ENCODE measurements at places on chromosomes 3 and 15.
A peak's percentile ranks its signal among the peaks of the same experiment; 100 is the strongest.

DNA sequence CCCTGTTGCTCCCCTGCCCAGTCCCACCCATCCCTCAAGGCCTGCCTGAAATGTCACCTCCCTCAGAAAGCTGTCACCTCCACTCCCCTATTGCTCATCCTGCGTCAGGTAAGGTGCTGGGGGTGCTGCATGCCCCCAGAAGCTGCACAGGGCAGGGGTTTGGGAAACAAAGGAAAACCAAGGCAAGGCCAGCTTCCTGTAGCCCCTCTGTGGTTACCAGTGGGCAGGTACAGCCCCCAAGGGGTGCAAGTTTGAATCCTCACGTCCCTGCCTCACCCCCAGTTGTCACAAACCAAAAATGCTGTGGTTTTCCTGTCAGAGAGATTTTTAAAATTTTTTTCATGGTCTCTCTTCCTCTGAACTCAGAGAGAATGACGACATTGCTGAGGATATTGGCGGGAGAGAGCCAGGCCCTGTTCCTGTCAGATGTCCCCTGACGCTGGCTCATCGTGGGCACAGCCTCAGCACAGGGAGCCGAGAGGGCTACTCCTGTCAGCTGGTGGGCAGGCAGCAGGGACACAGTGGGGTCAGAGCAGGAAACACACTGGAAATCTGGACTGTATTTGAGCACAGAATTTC is 27.0 kb downstream of the PSTPIP1 start:
- DNase-seq, result no peak

DNA sequence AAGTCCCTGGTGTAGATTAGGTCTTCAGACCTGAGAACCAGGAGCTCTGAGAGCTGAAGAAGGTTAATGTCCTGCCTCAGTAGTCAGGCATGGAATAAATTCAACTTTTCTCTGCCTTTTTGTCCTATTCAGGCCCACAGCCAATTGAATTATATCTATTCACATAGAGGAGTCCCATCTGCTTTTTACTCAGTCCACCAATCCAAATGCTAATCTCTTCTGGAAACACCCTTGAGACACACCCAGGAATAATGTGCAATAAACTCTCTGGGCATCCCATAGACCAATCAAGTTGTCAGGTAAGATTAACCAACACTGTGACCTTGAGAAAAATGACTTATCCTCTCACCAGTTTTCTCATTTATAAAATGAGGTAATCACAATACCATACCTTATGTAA is 129.4 kb downstream of the MEX3B start:
- no peak for DNase-seq

GRCh38 chr3:71760140-71760539 is 6.5 kb downstream of the GPR27 start:
- DNase-seq, result no peak

GRCh38 chr3:13776253-13777050 is 103.4 kb downstream of the WNT7A start:
- no peak for DNase-seq

DNA sequence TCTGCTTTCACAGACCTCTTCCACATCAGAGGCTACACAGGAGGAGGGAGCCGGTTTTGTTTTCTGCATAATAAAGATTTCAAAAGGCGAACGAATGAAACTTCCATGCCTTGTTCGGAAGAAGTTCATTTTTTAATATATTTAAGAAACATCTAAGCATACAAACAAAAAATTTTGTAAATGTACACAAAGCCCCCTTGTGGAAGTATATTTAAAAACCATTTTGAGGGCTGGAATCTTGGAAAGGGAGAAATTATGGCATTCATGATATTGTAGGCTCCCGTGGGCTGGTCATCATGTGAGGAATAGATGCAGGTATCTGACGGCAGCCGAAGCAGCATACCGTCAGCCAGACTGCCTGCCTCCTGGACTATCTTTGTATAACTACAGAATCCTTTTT is 90.4 kb downstream of the MECOM start:
- DNase-seq, result no peak

- DNase-seq, result no peak
Observed at GRCh38 chr3:12131351-12132090, 27.2 kb downstream of the TIMP4 start.

DNA sequence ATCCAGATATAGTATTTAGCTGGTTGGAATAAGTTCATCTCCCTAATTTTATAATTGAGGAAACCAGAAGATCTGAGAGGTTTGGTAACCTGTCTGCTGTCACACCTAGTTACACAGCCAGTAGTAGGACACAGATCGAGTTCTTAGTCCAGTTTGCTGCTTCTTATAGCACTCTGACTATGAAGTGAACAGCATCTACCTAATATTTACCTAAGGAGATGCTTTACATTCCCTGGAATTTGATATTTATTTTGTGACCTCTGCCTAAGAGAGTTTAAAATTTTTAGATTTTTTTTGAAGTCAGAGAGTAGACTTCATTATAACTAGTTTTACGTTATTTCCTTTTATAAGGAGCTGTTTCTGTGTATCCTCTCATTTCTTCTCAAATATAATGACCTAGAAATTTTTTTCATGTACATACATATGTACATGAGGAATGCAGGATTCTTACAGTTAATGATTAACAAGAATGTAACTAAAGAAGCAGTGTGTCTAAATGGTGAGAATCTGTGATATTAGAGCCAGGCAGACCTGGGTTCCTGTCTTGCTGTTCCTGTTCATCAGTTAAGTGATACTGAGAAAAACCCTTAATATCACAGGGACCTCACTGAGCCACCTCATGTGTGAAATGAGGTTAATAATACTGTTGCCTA is 4.3 kb downstream of the ARHGEF26 start:
- DNase-seq, result no peak

- no peak for DNase-seq
Observed at GRCh38 chr3:24493746-24494617, 668 bp downstream of the THRB start.

GRCh38 chr3:69085168-69085832 is 563 bp downstream of the ARL6IP5 start:
- no peak for DNase-seq

- DNase-seq, result no peak
Observed at GRCh38 chr3:155053756-155054155, 26.4 kb upstream of the MME start.

- DNase-seq, result no peak
Observed at GRCh38 chr3:107798381-107798780, 275.6 kb downstream of the BBX start.

- DNase-seq, result no peak
Observed at GRCh38 chr3:9884555-9885165, 4.6 kb upstream of the CIDEC start.

DNA sequence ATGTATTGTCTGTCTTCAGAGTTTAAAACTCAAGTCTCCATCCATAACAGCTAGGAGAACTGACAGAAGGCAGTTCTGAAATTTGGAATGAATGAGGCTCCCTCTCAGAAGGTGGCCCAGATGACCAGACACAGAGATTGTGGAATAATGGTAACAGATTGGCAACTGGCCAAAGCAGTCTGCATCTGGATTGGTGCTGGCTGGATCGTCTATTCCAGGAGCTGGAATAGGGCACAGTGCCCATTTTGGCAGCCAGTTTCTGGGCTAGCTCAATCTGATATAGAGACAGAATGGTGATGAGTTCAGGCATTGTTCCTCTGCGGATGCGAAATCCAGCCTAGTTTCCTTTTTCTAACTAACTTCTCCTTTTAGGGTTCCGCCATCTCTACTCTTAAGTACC is 851.7 kb downstream of the PDCD6IP start:
- DNase-seq, result no peak

GRCh38 chr3:58349792-58350626 is 17.3 kb downstream of the PXK start:
- no peak for DNase-seq

- DNase-seq, result no peak
Observed at GRCh38 chr3:149618151-149619123, 39.4 kb downstream of the WWTR1 start.

- DNase-seq, result no peak
Observed at GRCh38 chr3:18679238-18679637, 254.1 kb upstream of the SATB1 start.

- no peak for DNase-seq
Observed at GRCh38 chr3:163056874-163057497, 1560.4 kb downstream of the OTOL1 start.

GRCh38 chr3:152225201-152225600 is 43.5 kb upstream of the MBNL1 start:
- DNase-seq, result no peak

GRCh38 chr3:88589138-88589537 is 439.4 kb downstream of the C3orf38 start:
- no peak for DNase-seq

- DNase-seq, result no peak
Observed at GRCh38 chr15:49888323-49888693, 230.7 kb downstream of the ATP8B4 start.

DNA sequence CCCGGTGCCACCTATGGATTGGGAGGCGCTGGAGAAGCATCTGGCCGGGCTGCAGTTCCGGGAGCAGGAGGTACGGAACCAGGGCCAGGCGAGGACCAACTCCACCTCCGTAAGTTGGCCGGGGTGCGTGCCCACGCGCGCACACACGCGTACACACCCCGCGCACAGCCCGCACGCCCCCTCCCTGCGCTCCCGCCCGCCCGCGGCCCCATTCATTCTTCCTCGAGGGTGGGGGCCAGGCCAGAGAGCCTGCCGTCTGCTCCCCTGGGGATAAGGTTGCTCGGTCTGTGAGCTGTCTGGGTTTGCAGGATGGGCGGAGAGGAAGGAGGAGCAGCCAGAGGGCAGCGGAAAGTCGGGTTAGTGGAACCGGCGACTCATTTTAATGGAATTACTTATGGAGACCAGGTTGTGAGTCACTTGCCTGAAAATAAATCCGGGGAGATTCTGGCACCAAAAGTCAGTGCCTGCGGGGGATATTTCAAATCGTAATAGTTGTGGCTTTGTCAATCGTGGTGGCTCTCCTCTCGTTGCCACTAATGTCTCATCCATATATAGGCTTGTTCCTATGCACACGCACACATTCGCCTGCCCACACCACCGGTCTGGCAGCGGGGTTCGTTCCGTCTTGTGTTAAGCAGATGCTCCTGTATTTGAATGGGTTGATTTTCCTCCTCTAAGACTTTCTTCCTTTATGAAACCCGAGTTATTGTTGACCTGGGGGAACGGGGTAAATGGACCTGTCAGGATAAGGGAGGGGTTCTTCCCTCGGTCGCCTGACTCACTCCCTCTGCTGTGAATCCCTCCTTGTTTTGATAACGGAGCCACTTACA is 223.4 kb upstream of the IL12A start:
- peak; percentile 40 for DNase-seq

DNA sequence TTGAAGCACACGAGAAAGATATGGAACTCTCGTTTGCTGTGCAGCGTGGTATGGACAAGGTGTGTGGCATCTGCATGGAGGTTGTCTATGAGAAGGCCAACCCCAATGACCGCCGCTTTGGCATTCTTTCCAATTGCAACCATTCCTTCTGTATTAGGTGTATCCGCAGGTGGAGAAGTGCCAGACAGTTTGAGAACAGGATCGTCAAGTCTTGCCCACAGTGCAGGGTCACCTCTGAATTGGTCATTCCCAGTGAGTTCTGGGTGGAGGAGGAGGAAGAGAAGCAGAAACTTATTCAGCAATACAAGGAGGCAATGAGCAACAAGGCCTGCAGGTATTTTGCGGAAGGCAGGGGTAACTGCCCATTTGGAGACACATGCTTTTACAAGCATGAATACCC is 1.2 kb downstream of the MKRN3 start:
- no peak for DNase-seq

DNA sequence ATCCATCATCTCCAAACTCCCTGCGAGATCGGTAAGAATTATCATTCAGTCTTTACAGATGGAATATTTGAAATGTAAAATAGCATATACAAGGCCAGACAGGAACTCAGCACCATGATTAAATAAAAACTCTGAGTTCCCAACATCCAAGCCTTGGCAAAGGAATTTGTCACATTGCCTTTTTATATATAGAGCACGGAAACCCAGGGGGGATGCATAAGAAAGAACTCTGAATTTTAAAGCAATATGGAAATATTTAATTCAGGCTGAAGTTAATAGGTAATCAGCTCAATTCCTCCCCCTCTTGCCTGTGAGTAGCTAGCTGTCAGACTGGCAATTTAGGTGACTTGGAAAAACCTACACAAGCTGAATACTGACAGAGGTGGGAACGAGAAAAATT is 217.9 kb upstream of the KCNMB2 start:
- DNase-seq, result no peak

GRCh38 chr15:73550190-73550589 is 83.0 kb downstream of the NPTN start:
- no peak for DNase-seq

DNA sequence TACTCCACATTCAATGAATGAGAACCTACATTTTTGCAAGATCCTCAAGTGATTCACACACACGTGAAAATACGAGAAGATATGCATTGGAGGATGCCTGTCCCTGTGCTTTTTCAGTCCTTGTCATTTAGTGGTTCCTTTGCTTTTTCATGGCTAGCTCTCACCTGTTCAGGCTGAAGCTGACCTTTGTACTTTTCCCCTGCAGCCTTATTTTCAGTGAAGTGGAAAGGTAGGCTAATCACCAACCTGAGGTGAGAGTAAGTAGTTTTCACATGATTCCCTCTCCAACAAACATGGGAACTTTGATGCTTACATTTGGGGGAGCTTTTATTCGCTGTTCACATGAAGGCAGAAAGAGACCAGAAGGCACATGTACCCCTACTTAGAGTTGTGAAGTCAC is 8.3 kb downstream of the ITPR1 start:
- no peak for DNase-seq

DNA sequence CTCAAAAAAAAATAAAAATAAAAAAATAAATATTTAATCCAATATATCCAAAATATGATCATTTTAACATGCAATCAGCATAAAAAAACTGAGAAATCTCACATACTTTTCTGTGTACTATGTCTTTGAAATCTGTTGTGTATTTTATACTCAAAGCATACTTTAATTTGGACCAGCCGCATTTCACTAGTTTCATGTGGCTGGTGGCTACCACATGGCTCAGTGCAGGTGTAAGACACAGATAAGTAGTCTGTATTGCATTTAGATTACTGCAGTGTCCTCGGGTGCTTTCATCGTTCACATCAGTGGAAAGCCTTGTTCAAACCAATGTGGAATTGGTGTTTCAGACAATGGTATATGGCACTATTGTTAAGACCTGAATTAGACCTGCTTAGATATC is 11.0 kb downstream of the CRTC3 start:
- no peak for DNase-seq

DNA sequence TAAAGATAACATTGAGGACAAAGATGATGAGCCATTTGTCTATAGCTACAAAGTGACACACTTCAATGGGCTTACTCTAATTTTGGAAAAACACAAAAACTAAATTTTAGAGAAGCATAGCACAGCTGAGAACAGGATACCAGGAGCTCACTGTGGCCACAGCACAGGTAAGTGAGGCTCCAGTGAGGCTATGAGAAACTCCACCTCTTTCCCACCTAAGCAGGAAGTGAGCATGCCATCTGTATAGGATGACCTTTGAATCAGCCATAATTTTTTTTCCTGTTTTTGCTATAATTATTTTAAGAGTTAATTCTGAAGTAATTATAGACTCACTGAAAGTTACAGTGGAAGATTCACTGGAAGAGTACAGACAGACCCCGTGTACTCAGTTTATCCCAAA is 82.1 kb upstream of the DCLK3 start:
- DNase-seq, result no peak

- DNase-seq, result no peak
Observed at GRCh38 chr15:28956491-28956890, 70.7 kb downstream of the APBA2 start.

- no peak for DNase-seq
Observed at GRCh38 chr3:195410546-195410945, 32.3 kb downstream of the ACAP2 start.

Measured in NCI-H187 (cell line).